Stimulated activated CD8-positive, alpha-beta memory T cell treated with anti-CD3 and anti-CD28 coated beads, Interleukin-2, amount 100 ng/mL, for 1 hour (primary cell): ENCODE measurements at places on chromosomes 5 and 9.

GRCh38 chr9:26551971-26552370, 340.6 kb downstream of the CAAP1 start:
- no peak for DNase-seq

- no peak for DNase-seq
These were observed 27.2 kb downstream of the ENC1 start for GRCh38 chr5:74613283-74613682.

- DNase-seq = no peak
These were observed 45.0 kb downstream of the ELL2 start for GRCh38 chr5:95916687-95917085.

DNA sequence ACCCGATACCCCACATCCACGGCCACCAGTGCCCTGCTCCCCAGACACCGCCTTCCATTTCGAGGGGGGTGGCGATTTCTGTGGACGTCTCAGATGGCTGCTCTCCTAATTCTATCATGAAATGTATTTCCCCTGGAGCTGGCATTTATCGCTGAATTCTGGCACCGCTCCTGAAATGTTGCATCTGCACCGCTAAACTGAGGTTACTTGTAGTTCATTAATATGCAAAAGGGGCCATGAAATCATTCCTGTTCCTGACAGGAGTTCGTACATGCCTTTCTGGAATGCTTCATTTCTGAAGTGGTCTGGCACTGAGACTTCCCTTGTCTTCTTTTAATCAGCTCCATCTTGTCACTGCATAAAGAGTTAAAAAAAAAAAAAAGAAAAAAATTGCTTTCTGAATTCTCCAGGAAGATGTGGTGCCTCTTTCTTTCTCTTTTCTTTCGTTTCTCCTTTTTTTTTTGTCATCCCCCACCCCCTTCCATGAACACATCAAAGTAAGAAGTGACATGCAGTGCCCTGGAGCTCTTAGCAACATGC, 97.7 kb upstream of the SMARCA2 start:
- DNase-seq = no peak

- no peak for DNase-seq
These were observed 1.7 kb upstream of the ARRDC3 start for GRCh38 chr5:91384671-91385430.

- no peak for DNase-seq
These were observed 3.0 kb downstream of the NFIL3 start for GRCh38 chr9:91420501-91421127.

GRCh38 chr9:134992755-134993124, 75.0 kb upstream of the FCN1 start:
- DNase-seq = no peak

- DNase-seq = no peak
These were observed 178.4 kb downstream of the KIAA0825 start for GRCh38 chr5:94440015-94440414.

DNA sequence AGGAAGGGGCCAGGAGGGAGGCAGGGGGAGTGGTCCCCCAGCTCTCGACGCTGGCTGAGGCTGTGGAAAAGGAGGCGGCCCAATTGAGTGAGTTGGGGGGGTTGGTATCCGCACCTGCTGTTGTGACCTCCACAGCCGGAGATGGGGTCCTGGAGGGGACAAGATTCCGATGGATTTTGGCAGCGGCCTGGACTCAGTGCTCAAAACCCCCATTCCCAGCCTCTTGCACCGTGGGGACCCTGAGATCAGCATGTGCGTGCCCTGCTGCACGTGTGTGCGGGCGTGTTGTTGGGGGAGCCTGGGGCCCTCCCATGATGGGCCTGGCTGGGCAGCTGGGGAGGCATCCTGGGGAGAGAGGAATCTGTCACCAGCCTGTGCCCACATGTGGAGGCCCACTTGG, 15.0 kb downstream of the CNTFR start:
- no peak for DNase-seq

- DNase-seq = no peak
These were observed 85.1 kb downstream of the AMBP start for GRCh38 chr9:113992994-113993393.

DNA sequence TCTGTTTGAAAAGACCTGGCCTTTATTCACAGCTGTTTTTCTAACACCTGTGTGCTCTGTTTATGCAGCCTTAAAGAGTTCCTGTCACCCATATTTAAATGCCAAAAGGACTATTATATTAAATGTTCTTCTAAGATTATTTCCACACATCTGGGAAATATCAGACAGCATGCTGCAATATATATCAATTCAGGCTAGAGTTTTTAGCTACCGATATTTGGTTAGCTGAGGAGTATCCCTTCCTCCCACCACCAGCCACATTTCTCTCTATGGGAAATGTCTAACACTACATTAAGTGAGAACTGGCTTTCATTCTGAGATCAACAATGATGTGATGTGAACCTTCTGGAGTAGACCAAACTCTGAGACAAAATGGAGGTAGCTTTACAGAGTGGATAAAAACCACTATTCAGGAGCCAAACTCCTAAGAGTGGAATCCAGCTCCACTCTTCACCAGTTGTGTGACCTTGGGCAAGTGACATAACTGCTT, 509.2 kb downstream of the ZNF608 start:
- DNase-seq = no peak

GRCh38 chr9:21709464-21710058, 92.9 kb upstream of the MTAP start:
- DNase-seq = peak; percentile 38

GRCh38 chr9:93684806-93685543, 108.6 kb downstream of the PHF2 start:
- DNase-seq = no peak

DNA sequence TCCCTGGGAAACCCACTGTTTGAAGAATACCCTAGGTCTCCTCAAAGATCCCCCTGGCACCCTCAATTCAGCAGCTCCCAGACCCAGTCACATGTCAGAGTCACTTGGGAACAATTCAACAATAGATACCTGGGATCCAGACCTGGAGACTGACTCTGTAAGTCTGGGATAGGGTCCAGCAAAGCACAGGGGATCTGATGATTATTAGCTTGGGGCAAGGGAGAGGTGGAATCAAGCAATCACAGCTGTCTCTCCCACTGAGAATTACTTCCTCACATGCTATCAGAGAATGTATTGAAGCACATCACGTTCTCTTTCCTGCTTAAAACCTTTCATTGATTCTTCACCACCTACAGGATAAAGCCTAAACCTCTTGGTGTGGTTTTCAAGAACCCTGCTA, 5.9 kb downstream of the FAM193B start:
- no peak for DNase-seq

DNA sequence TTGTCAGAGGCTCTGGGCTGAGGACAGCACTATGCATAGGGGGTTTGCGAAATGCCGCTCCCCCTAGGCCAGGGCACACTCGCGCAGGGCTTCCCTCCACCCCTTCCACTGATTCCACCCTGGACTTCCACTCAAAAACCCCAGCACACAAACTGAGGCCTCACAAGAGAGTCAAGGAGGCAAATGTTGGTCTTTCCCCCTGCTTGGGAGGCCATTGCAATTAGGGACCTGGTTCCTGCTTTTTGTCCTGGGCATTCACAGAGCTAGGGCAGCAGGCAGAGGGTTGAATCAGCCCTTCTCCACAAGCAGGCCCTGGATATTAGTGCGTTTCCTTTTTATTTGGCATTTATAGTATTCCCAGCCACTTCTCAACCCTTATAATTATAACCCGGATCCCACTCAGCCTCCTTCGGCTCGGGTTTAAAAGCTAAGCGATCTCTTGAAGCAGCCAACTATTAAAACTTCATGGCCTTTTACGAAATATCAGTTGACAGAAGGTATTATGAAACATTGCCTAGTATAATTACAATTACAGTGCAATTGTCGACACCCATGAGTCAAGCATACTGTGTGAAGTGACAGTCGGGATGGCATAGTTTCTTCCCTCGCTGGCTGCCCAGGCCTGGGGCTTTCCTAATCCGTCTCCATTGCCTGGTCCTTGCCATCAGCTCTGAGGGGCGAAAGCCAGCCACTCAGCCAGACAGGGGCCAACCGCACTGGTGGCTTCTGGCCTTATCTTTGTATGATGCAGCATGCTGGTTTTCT, 285.5 kb upstream of the MAP3K1 start:
- no peak for DNase-seq

DNA sequence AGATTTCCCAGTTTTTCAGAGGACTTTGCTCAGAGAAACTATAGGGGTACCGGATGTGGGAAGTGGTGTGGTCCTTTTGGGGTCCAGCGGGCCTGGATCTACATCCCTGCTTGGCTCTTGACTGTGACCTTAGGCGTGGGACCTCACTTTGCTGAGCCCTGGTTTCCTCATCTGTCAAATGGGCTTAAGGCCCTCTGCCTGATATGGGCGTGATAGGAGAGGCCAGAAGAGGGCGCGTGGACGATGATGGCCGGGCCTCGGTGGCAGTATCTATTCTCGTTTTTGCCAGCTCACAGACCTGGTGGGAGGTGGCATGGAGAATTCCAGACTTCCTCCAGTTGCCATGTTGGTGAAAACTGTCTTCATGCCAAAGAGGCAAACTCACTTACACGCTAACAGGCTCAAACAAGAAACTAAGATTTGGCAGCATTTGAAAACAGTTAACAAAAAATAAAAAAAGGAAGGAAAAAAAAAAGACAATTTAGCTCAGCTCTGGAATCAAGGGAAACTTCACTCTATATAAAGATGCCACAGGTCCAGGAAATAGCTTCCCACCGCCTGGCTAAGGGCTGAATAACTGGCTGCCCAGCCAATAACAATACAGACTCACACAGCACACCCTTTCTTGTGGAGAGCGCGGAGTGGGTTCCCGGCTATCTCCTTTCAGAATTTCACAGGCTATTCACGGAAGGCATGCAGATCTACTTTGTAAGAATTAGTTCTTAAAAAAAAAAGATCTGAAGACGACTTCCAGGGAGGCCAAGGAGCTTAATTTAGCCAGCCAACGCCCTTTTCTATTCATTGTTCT, 1.7 kb downstream of the SH3PXD2B start:
- DNase-seq = no peak

GRCh38 chr5:35963381-35963843, 25.0 kb upstream of the CAPSL start:
- DNase-seq = no peak

- no peak for DNase-seq
These were observed 30.8 kb downstream of the NAA35 start for GRCh38 chr9:85971731-85972130.

DNA sequence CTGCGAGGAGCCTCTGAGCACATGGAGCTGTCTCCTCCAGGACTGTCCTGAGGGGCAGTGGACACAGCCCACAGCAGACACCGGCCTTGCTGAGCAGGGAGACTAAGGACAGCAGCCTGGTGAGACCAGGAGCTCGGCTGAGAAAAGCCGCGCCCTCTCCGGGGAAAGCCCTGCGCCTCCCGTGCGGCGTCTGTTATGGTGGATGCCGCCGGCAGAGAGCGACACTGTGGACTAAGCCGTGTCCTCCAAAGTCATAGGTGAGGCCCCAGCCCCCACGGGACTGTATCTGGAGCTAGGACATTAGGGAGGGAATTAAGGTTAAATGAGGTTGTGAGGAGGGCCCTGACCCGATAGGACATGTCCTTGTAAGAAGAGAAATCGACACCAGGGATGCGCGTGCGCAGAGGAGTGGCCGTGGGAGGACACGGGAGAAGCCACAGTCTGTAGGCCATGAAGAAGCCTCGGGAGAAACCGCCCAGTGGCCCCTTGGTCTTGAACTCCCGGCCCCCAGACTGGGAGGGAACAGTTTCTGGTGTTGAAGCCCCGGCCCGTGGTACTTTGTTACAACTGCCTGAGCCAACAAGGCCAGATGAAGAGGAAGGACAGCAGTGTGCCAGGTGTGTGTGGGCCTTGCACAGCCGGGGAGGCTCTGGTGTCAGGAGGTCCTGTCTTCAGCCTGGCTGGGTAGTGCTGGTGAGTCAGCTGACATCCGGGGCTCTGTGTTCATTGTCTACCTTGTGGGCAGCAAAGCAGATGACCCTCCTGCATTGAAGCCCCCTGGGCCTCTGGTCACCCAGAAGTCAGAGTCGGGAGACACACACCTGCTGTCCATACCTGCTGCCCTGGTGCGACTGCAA, 22.1 kb downstream of the MRPL36 start:
- no peak for DNase-seq

- no peak for DNase-seq
These were observed 23.6 kb downstream of the LHX2 start for GRCh38 chr9:124035001-124035650.

DNA sequence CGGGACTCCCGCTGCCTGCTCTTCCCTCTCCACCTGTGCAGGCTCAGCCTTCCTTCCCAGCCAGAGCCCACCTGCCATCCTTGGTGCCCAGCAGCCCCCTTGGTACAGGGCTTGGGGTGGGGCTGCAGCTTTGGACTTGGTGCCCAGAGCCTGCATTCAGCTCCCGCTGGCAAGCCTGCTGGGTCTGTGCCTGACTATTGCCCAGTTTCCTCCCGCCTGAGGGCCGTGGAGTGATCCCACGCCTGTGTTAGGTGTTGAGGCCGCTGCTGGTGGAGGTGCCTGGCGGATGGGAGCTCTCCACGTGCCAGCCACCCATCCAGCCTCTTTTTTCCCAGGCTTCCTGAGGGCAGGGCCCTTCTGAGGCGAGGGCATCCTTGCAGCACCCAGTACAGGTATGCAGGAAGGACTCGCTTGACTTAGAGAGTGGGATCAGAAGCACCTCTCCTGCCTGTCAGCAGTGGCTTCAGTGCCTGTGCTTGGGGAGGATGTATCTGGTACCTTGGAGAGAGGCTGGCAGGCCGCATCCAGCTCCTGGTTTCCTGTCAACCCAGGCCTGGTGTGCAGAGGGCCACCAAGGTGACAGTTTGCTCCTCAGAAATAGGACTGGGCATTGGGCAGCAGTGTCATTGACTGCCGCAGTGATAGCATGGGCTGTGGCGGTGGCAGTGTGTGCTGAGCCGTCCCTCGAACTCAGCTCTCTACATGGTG, 7.8 kb downstream of the RXRA start:
- DNase-seq = no peak

DNA sequence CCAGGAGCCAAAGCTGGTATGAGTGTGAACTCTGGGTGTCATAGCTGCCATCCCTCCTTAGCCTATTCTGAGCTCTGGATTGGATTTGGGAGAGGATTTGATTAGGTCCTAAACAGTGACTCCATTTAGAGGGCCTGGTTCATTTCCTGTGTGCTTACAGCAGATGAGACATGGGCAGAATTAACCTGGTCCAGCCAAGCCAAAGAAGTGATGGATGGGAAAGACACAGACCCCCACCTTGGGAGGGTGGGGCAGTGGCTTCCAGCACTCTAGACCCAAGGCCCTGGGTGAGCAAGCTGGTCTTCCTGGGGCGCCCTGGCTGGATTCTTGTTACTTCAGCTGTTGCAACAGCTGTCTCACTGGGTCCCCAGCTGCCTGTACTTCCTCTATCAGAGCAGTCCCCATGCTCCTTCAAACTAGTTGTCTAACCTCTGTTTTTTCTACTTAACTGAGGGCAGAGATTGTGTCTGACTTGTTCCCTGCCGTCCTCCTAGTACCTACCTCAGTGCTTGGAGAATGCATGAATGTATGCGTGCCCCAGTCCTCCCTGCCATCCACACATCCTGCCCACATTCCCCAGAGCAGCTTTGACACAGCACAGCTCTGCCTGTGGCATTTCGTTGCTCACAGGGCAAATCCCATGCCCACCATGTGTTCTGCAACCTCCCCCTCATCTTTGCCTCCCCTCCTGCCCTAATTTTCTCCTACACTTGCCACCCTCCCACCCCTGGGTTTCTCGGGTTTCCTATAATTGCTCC, 115.9 kb downstream of the RGS3 start:
- no peak for DNase-seq

GRCh38 chr9:116695438-116695837, 8.3 kb downstream of the TRIM32 start:
- no peak for DNase-seq

GRCh38 chr5:147307170-147307569, 72.3 kb downstream of the STK32A start:
- DNase-seq = no peak
